ENCODE measurements at places on chromosomes 3 and 15.

GRCh38 chr3:142239421-142239820 lies 14.0 kb upstream of the GK5 start:
- no peak for DNase-seq

DNA sequence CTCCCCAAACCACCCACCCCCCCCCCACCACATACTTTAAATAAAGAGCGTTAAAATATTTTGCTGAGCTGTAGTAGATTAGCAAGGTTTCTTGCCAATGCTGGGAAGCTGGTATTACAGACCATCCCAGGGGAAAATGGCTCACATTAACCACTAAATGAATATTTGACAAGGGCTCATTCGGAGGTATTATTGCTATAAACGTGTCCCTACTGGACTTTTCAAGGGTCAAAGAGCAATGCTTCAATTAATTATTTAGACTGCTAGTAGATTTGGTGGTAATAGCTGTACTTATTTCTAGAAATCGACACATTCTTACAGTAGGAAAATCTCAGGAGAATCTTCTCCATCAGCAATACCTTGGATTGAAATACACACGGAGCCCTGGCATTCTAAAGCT lies 5.2 kb downstream of the SOX2 start:
- no peak for DNase-seq

- no peak for DNase-seq
Observed at GRCh38 chr15:78102211-78102610, 9.8 kb downstream of the SH2D7 start.

DNA sequence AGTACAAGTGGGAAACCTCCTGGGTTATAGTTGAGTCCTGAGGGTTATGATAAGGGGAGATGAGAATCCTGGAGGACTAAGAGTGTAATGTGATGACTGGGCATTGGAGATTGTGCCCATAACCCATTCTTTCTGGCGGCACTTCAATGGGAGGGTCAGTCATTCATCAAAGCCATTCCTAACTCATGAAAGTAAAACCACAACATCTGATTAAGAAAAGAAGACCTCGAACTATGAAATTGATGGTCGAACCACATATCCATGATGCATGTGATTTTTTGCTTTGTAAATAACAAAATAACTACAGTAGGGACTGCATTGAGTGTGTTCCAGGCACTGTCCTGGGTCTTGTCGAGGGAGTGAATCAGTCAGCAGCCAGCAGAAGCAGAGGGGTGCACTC lies 215.1 kb downstream of the SHQ1 start:
- no peak for DNase-seq

DNA sequence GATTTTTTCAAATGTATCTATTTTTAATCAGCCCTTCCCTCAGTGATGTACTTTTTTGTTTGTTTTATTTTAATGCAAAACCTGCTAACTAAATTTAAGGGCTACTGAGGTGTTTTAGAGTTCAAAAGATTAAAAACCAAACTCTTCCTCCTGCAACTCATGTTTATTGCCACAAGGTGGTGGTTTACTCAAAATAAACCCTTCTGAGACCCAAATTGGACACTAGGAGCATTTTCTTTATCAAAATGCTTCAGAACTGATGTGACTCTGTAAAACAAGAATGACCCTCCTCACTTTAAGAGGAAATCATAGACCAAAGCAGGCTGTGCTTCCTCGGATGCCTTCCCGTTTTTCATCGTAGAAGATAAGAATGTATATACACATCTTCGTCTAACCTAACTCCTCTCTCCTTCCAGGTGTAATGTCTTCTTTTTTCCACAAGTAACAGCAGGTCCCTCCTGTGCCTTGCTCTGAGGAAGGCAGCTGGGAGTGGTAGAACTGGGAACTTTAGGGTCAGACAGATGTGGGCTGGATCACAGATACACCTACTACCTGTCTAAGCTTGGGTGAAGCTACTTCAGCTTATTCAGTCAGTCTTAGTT lies 2.9 kb upstream of the NME9 start:
- DNase-seq: no peak

DNA sequence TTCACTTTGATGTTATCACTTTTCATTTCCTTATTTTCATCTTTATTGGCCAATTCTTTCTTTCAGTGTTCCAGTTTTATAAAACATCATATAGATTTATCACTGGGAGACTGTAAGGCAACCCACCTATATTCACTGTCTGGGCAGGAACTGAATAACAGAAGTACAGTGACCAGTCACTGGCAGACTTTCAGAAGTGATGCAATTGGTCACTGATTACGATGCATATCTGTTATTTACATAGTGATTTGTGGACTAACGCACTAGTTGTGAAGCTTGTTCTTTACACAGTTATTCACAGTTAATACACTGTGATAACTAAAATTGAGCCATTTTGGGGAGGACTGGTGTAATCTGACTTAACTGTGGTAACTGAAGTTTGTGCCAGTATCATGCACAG lies 190.2 kb upstream of the DPH6 start:
- no peak for DNase-seq

All from stimulated activated CD4-positive, alpha-beta T cell treated with anti-CD3 and anti-CD28 coated beads, Interleukin-1b, Interleukin-23, amount 100 ng/mL, for 24 hours (primary cell).